ENCODE measurements at places on chromosomes 4 and X. TPM values are rescaled to one million over a fixed set of nuclear protein-coding genes. Genes with fewer than 3 reads are reported as not detected.
A peak's percentile ranks its signal among the peaks of the same experiment; 100 is the strongest.

The SEC31A gene
- 166 TPM for total RNA-seq

The GABRE gene
- not detected for total RNA-seq

The PAGE5 gene
- not detected for total RNA-seq

The MAMLD1 gene
- 9.0 TPM for total RNA-seq

The USP46 gene
- 11.7 TPM for total RNA-seq

The FGF13 gene
- not detected for total RNA-seq

The SLC4A4 gene
- total RNA-seq: not detected

The MAGIX gene
- total RNA-seq: 2.1 TPM

The GAGE1 gene
- total RNA-seq: not detected

- no peak overlapping the region for H3K4me3 ChIP-seq
- H3K4me1 ChIP-seq: no peaks in the 10 kb centered on the region
- no peak overlapping the region for H3K27ac ChIP-seq
These were observed 190.2 kb upstream of the POF1B start for GRCh38 chrX:85569686-85570085.

DNA sequence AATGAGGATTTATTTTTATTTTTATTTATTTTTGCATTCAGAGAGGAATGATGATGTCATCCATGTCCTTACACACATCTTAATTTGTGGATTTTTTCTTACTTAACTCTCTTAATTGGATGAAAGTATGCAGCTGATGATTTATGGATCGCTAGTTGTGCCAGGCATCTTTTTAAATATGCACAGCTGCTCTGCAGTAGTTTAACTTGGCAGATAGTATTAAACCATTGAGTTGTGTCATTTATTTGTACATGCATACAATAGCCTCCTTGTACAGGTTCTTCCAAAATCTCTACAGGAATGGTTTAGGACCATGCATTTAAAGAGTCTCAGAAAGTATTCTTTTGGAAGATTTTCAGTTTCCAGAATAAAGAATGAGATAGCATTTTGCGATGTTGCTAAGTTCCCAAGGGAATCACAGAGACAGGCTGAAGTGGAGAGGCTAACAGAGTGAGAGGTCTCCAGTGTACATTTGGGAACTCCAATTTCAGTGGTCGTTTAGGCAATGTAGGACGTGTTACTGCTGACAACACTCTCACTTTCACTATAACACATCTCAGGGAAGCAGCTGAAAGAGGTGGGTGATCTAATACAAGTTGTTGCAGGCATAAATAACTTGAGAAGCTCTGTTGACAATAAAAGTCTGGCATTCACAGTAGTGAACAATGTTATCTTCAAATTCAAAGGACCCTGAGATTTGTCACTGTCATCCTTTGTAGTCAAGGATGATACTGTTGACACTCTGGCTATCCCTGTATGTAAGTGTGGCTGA lies 49.9 kb upstream of the SCRG1 start:
- no peak overlapping the region for H3K27ac ChIP-seq
- no peak overlapping the region for H3K4me3 ChIP-seq
- no peaks in the 10 kb centered on the region for H3K27me3 ChIP-seq
- no peaks in the 10 kb centered on the region for H3K36me3 ChIP-seq
- no peak for DNase-seq

- no peak for DNase-seq
- no peak overlapping the region for H3K4me3 ChIP-seq
- H3K36me3 ChIP-seq: no peaks in the 10 kb centered on the region
- no peaks in the 10 kb centered on the region for H3K27me3 ChIP-seq
These were observed 645.5 kb downstream of the ANKRD50 start for GRCh38 chr4:124067046-124067445.

GRCh38 chr4:80266253-80266901 lies at the start of gene FGF5:
Gene FGF5 (plus strand): TSS chr4:80266664. CDS start chr4:80266825, 161 bp downstream.
- no peaks in the 10 kb centered on the region for H3K4me1 ChIP-seq
- no peak within 1 kb of the TSS for H3K27ac ChIP-seq
- H3K36me3 ChIP-seq: no peaks in the 10 kb centered on the region
- DNase-seq: no peak
- no peak within 1 kb of the TSS for H3K4me3 ChIP-seq

DNA sequence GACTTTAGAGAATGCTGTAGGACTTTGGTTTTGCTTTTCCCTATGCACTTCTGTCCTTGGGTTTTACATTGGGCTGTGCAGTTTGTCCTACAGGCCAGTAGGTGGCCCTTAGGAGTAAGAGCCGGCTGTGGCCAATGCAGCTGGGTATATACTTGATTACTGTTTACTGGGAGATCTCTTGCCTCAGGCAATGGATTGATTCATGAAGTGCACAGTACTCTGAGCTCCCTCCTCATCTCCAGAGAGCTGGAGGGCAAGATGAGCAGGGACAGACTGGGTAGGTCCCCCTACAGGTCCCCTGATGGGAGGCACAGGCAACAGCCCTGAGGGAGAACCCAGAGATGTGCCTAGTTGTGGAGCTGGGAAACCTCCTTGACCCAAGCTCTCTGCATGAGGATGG lies 103.8 kb upstream of the QRFPR start:
- no peak for DNase-seq
- no peaks in the 10 kb centered on the region for H3K4me1 ChIP-seq
- no peaks in the 10 kb centered on the region for H3K27me3 ChIP-seq
- no peaks in the 10 kb centered on the region for H3K36me3 ChIP-seq
- H3K27ac ChIP-seq: no peak overlapping the region

DNA sequence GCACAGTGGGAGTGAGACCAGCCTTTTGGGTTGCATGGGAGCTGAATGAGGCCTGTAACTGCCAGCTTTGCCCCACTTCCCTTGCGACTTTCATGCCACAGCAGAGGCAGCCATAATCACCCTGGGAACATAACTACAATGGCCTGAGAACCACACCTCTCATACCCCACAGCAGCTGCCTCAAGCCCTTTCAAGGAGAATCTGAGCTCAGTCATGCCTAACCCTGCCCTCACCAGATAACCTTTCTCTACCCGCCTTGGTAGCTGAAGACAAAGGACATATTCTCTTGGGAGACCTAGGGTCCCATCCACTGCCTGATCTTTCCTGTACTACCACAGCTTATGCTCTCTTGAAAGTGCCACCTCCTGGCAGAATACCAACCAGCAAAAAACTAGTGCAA lies 599.9 kb upstream of the IGFBP7 start:
- H3K4me3 ChIP-seq: no peak overlapping the region
- no peaks in the 10 kb centered on the region for H3K36me3 ChIP-seq
- no peaks in the 10 kb centered on the region for H3K27me3 ChIP-seq
- H3K27ac ChIP-seq: no peak overlapping the region
- no peaks in the 10 kb centered on the region for H3K4me1 ChIP-seq

DNA sequence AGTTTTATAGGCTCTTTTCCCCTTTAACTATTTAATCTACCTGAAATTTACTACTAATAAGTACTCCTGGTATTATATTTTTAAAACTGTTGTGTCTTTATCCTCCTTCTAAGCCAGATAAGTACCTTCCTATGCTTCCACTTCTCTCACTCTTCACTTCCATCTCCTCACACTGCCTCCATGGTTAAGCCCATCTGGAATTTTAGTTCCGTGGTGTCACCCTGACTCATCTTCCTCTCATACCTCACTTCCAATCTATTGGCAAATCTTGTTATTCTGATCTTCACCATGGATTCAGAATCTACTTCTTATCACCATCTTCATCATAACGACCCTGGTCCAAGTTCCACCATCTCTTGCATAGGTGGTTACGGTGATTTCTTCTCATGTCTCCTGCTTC lies 32.7 kb upstream of the DAPP1 start:
- no peak for DNase-seq
- no peak overlapping the region for H3K4me3 ChIP-seq
- no peaks in the 10 kb centered on the region for H3K36me3 ChIP-seq
- no peaks in the 10 kb centered on the region for H3K27me3 ChIP-seq

DNA sequence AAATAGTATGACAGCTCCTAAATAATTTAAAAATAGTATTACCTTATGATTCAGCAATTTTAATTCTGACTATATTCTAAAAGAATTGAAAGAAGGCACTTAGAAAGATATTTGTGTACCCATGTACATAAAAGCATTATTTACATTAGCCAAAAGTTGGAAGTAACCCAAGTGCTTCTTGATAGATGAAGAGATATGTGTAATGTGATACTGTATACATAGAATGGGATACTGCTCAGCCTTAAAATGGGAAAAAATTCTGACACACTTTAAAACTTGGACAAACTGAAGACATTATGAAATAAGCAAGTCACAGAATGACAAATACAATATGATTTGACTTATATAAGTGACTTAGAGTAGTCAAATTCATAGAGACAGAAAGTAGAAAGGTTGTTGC lies 112.2 kb downstream of the IDS start:
- no peaks in the 10 kb centered on the region for H3K27me3 ChIP-seq
- no peak overlapping the region for H3K4me3 ChIP-seq
- no peak for DNase-seq
- no peaks in the 10 kb centered on the region for H3K36me3 ChIP-seq

- H3K27ac ChIP-seq: no peak overlapping the region
- H3K4me1 ChIP-seq: no peaks in the 10 kb centered on the region
- no peak overlapping the region for H3K4me3 ChIP-seq
- DNase-seq: no peak
- H3K27me3 ChIP-seq: no peaks in the 10 kb centered on the region
These were observed 77.1 kb downstream of the EVC start for GRCh38 chr4:5788144-5788543.

DNA sequence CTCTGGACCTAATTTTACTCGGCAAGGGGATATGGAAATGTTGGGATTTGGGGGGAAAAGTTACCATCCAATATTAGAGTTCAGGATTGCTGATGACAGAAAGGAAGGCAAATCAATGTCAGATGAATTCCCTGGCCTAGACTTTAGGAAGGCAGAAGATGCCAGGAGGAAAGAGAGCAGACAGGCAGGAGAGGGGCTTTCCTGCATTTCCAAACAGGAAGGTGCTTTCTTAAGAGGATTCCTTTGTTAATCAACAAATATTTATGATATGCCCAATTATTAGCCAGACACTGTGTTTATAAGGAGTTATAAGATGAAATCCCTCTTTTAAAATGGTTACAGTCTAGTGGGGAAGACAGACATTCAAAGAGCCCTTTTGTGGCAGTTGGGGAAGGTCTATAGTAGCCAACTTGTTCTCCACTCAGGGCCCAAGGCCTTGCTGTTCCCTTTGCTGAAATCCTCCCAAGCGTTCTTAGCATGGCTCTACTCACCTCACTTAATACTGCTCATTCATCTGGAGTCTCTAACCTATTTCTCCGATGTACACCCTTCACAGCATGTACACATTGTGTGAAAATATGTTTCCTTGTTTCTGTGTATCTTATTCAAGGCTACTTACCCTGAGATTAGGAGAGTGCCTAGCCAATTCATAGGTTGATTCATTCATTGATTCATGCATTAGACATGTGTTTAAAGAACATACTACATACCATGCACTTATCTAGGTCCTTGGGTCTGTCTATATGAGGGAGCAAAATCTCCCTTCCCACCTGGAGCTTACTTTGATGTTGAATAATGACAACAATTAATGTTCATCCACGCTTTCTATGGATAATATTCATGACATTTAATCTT lies 5.3 kb downstream of the IGFBP7 start:
- H3K4me1 ChIP-seq: no peaks in the 10 kb centered on the region
- no peak for DNase-seq
- no peak overlapping the region for H3K4me3 ChIP-seq
- H3K27me3 ChIP-seq: peaks cover 3% of the 10 kb centered on the region
- no peak overlapping the region for H3K27ac ChIP-seq

DNA sequence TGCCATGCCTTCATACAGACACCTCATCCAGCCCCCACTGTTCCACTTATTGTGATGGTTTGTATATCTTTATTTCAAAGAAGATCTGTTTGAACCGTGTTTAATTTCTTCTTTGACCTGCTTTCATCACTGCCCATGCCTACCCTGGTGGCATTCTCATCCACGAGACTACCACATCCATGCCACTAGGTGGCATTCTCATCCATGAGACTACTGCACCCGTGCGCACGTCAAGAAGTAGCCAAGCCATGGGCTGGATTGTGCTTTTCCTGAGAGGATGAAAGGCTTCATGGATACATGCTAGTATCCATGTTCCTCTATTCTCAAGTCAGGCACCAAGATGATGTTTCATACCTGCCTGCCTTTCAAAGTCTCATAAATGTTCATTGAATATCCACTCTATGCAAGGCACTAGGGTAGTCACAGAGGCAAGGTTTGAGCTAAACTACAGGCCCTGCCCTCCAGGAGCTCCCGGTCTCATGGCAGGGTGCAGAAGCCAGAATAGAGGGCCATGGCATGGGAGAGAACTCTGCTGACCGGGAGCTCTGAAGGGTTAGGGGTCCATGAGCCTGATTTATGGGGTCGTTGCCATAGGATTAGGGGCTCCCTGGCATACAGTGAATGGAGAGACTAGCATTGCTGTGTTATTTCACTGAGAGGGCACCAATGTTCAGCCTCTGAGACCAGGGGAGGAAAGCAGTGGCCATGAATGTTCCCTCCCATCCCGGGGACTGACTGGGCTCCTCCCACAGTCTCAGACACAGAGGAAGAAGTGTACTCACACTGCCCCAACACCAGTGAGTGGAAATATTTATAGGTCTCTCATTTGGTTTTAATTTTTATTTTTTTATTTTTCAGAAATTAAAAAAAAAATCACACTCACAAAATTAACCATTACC lies 24.8 kb upstream of the EOLA2 start:
- no peak overlapping the region for H3K4me3 ChIP-seq
- H3K27ac ChIP-seq: no peak overlapping the region
- no peaks in the 10 kb centered on the region for H3K27me3 ChIP-seq

DNA sequence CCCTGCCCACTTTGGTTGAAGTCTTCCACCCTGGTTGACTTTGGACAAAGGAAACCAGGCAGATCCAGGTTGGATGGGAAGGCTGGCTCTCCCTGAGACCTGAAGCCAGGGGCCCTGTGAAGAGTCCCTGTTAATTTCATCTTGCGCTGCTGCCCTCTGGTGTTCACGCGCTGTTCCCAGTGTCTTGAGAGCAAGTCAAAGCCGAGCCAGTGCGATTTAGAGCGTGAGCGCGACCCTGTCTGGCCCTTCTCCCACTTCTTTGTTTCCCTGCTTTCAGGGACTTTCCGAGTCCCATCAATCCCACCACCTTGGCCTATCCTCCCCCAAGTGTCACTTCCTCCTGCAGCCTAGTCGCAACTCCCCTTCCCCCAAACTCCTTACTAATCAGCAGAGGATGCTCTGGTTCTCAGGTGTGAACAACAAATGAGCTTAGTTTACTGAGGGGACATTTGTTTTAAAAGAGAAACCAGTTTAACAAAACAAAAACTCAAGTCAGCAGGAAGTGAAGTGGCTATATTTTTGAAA lies 25.8 kb upstream of the CHRNA9 start:
- peak; percentile 87 for DNase-seq
- no peaks in the 10 kb centered on the region for H3K36me3 ChIP-seq
- H3K27me3 ChIP-seq: no peaks in the 10 kb centered on the region
- peaks cover 50% of the 10 kb centered on the region for H3K4me1 ChIP-seq
- peak overlapping the region; percentile 35 for H3K4me3 ChIP-seq

GRCh38 chr4:53924333-53925049 lies 139.9 kb downstream of the CHIC2 start:
- no peaks in the 10 kb centered on the region for H3K27me3 ChIP-seq
- DNase-seq: no peak
- H3K36me3 ChIP-seq: no peaks in the 10 kb centered on the region
- no peaks in the 10 kb centered on the region for H3K4me1 ChIP-seq

DNA sequence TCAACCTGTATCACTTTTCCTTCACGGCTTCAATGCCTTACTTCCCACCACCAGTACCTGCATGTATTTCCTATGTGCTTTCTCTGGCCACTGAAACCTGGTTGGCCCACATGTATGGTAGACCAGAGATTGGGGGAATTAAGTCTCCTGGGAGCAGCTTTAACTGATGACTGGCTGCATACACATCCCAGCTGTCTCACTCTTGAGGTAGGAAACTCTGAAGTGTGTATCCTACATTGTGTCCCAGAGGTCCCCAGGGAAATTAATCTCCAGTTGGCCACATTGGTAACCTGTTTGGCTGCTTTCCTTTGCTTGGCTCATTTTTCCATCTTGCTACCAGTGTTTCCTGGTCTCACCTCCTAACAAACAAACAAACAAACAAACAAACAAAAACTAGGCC lies 124.4 kb downstream of the ZNF827 start:
- no peak for DNase-seq
- no peak overlapping the region for H3K4me3 ChIP-seq
- no peak overlapping the region for H3K27ac ChIP-seq
- no peaks in the 10 kb centered on the region for H3K36me3 ChIP-seq
- no peaks in the 10 kb centered on the region for H3K27me3 ChIP-seq

Data from naive thymus-derived CD4-positive, alpha-beta T cell (primary cell).